ENCODE measurements at places on chromosomes 13 and 19. TPM values are rescaled to one million over a fixed set of nuclear protein-coding genes. Genes with fewer than 3 reads are reported as not detected.

DNA sequence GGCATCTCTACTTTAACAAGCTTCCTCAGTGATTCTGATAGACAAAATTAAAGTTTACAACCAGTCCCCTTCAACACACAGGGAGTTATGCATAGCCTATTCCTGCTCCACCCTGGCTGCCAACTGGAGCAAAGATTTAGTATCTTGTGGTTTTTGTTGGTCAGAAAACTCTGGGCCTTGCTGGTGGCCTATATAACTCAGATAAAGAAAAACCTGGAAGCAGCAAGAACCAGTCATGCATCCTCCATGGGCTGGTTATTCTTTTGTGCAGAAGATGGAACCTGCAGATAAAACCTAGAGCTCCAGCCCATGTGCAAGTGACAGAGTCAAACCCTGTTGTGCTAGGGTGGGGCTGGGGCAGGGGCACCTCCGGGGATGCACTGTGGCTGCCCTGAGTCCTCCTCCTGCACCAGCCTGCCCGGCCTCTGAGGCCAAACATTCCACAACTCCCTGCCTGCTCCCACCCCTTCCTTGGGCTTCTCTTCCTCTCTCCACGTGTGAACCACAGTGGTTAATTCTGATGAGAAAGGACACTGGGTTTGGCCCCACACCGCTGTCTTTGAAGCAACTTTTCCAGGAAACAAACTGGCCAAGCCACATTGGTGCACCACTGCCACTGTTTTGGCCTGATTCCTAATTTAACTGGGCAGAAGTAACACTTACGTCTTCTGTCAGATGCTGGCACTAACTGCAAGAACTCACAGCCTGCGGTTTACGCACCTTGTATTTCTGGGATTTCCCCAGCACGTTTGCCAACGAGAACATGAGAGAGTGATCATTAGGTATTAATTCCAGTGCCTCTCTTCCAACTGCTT, 23.3 kb upstream of the GGACT start:
- no peak for DNase-seq

TUBB4A gene
- 47.2 TPM for polyA plus RNA-seq

DNA sequence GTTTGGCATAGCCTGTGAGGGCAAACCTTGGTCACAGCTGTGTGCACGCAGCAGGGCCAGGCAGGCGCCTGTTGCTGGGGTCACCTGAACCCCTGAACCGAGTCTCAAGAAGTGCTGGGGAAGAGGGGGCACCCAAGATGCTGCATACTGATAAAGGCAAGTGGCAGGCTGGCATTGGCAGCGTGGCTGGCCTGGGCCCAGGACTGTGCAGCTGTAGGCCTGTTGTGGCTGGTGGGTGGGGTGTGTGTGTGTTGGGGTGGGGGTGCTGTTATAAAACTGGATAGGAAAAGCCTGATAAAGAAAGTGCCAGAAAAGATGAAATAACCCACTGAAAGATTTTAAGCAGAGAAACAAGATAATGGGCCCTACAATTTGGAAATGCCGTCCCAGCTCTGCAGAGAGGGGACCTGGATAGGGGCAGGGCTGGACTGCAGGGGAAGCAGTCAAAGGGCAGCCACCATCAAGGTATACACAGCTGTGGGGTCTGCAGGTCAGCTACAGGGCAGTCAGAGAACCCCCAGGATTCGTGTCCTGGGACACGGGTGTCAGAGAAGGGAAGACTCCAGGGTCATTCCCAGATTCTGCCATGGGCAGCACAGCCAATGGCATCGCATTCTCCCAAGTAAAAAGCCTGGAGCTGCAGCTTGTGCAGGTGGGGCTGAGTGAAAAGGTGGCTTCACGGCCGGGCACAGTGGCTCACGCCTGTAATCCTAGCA, 33.2 kb downstream of the CILP2 start:
- no peak for DNase-seq

- DNase-seq, result no peak
These were observed at the start of gene HCST for GRCh38 chr19:35901854-35902661. HCST (plus strand) TSS chr19:35902529; CDS start chr19:35902594, 65 bp downstream.

DNA sequence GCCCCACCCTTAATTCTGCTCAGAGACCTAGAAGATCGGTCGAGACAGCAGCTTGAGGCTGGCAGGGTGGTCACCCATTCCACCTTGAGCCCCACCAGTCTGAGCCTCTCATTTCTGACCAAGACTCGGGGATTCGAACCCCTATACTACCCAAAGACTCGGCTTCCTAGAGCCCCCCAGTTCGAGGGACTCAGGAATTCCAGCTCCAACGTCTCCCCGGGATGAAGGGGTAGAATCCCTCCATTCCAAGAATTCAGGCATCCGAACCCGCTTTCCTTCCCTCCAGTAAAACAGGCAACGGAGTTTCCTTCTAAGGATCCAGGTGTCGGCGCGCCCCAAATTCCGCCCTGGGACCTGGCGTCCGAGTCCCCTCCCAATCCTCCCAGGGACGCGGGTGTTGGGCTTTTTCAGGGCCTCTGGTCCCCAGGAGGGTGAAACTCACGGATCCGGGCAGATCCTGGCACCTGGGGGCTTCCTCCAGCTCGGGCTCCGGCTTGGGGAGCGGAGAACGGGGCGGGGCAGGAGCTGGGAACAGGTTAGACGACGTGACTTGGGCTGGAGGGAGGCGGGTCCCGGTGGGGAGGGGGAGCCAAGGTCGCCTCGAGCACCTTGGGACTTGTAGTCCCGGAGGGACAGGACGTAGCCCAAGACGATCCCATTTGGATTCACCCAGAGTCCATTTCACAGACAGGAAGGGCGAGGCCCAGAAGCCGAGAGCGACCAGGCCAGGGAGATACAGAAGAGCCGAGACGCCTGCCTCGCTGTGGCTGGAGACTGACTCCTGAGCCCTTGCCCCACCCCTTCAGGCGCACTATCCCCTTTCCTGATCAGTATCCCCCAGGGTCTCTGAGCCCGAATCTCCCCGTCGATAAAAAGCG, at the start of gene PPP1R13L:
TSS of gene PPP1R13L (minus strand) at position 513 of the 878 bp plus-strand sequence. CDS start 6,751 bp downstream, outside the sequence.
- no peak for DNase-seq

GRCh38 chr13:42929886-42930535, 62.0 kb downstream of the EPSTI1 start:
- DNase-seq, result no peak

DNA sequence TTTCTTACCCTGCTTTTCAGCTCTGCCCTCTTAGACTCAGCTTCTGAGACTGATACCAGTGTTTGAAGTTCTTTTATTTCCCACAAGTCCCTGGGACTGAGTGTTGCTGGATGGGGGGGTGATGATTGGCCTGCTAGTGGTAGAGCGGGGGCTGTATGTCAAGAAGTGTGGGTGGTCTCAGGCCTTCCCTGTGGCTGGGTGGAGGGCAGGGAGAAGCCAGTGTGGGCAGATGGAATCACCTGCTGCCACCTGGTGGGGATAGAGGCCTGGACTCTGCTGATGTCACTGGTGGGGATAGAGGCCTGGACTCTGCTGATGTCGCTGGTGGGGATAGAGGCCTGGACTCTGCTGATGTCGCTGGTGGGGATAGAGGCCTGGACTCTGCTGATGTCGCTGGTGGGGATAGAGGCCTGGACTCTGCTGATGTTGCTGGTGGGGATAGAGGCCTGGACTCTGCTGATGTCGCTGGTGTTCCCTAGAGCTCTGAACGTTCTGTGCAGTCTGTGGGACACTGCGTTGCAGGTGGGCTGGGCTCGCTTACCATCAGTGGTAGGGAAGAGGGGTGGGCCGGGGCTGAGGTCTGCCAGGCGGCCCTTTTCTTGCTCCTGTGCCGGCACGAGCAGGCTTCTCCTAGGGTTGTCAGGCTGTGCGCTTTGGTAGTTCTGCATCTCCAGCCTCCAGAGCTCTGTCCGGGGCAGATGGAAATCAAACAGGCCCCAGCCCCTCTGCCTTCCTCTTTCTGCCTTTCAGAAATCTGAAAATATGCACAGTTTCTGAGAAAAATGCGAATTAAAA, 101.3 kb downstream of the ARHGEF7 start:
- DNase-seq, result no peak

- no peak for DNase-seq
These were observed 258.9 kb downstream of the FOXO1 start for GRCh38 chr13:40407567-40407966.

SIGLEC14 gene
- polyA plus RNA-seq, result 0.15 TPM

GRCh38 chr13:112069845-112070251, 2.9 kb downstream of the SOX1 start:
- DNase-seq, result no peak

- DNase-seq, result no peak
These were observed 46.5 kb upstream of the RAP2A start for GRCh38 chr13:97387485-97387839.

BICRA gene
- polyA plus RNA-seq, result 14.4 TPM

APOC4 gene
- polyA plus RNA-seq, result not detected

DNA sequence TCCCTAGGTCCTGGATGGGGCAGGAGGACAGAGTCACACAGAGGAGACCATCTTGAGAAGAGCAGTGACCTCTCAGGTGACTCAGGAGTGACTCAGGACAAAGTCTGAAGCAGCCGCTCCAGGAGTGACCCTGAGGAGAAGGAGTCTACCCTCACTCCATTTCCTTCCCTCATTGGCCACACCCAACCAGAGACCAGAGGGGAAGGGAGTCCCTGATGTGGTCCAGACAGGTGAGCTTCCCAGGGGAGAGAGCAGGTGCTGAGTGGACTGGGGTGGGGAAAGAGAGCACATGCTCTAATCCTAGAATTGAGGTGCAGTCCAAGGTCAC, 75.5 kb upstream of the MEDAG start:
- no peak for DNase-seq

ZNF208 gene
- polyA plus RNA-seq, result 3.0 TPM

CAMSAP3 gene
- 27.7 TPM for polyA plus RNA-seq

CACNG6 gene
- 0.92 TPM for polyA plus RNA-seq

CACNA1A gene
- polyA plus RNA-seq, result 1.6 TPM

All from left renal pelvis (tissue), 4 donors.